Upper lobe of left lung (tissue), 6 donors: ENCODE measurements at places on chromosomes 7 and 10. TPM values are rescaled to one million over a fixed set of nuclear protein-coding genes. Genes with fewer than 3 reads are reported as not detected.

DNA sequence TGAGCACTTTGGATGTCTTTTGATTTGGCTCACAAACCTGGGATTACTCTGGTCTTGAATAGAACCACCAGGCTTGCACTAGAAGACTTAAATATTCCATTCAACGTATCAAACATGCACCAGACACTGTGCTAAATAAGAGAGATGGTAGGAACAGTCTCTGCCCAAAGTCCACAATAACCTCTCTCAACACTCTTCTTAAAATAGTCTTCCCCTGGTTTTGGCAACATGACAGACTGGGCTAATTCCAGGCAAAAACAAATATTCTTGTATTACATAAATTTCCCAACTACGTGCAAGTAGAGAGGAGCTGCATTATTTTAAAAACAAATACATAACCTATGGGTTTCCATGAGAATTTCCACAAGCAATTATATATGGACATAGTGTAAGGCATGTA, 64.8 kb upstream of the PAPSS2 start:
- no peak for DNase-seq

DNA sequence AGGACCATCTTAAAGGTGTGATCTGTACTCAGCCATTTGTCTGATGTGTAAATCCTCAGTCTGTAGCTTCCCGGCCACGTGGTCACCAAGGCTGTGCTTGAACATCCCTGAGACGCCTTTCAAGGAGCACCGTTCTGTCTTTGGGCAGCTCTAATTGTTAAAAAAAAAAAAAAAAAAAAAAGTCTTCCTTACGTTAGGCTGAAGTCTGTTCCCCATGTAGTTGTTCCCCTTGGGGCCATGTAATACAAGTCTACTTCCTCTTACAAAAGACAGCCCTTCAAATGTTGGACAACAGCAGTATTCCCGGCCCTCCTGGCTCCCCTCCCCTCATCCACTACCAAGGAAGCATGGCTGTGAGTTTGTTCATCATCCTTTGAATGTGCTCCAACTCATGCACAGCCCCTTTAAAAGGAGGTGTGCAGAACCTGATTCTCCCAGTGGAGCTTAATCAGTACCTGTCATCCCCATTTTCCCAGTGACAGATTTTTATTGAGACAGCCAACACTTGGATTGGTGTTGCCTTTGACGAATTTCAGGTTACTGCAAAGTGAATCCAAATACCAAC, 392.2 kb upstream of the GALNT17 start:
- DNase-seq: no peak

- DNase-seq: no peak
Measured at GRCh38 chr10:35452171-35452570, 115.9 kb downstream of the CCNY start.

DNA sequence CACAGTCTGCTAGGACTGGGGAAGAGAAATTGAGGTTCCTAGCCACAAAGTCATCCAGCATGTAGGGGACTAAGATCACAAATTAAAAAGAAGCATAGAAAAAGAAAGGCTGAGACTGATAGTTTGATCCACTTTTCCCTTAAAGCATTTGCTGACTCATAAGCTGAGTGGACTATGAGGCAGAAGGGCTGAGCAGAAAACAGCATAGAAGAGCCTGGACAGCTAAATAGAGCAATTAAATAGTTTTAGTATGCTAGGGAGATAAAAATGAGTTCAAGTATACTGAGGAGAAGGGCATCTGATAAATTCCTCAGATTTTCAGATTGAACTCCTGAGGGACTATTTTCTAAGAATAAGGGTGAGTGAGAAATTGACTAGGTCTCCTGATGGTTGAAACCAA, 155.9 kb upstream of the EGR2 start:
- DNase-seq: no peak

Gene FZD8
- 26.3 TPM for total RNA-seq

DNA sequence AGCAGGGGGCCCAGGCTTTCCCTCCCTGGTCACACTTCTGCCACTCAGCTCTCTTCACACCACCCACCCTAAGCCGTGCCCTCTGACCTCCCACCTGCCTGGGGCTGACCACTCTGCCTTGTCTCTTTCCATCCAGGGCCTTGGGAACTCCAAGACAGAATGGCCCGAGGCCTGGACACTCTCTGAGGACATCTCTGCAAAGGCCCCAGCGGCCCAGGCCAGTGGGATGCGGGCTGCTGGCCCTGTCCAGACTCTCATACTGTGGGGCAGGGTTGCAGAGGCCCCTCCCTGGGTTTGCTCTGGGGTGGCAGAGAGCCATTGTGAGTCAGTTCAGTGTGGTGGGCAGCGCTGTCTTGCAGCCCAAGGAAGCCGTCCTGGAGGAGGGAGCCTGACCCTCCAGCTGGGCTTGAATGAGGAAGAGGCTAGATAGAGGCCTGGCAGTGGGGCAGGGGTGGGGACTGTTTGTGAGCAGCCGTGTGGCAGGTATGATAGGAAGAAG, 39.9 kb upstream of the RABGEF1 start:
- no peak for DNase-seq
